Kasumi-1 (cell line): ENCODE measurements at places on chromosomes 6 and 20.
A peak's percentile ranks its signal among the peaks of the same experiment; 100 is the strongest.

- no peak for DNase-seq
Observed at GRCh38 chr20:57785720-57786119, 75.9 kb upstream of the PMEPA1 start.

- no peak for DNase-seq
Observed at GRCh38 chr20:18213002-18213401, 75.3 kb upstream of the ZNF133 start.

GRCh38 chr6:118881440-118882313, 12.3 kb upstream of the ASF1A start:
- no peak for DNase-seq

DNA sequence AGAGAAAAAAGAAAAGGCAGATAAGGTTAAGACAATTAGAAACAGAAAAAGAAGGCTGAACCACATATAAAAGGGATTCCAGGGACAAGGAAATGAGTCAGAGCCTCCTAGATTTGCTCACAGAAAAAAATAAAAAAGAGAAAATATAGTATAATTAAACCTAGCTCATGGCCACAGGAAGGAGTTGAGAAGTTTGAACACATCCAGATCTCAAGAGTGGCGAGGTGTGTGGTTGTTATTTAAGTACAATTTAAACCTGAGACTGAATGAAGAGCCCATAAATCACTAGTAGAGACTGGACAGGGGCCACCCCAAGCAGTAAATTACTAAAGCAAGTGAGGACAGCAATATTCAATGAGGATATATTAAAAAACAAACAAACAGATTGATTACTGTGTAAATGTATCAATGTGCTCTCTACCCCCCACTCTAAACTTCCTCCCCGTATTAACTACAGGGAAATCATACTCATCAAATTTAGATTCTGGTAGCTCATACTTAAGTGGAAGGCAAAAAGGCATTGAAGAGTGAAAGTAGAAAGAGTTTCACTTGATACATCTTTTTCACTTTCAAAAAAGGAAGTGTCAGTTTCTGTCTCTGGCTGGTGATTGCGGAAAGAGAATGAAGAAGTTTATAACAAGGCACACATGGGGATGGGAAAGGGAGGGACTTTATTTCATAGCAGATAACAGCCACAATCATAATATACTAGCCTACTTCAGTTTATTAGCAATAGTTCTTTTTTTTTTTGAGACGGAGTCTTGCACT, 49.3 kb upstream of the SCAF8 start:
- peak; percentile 77 for DNase-seq

- DNase-seq = no peak
Observed at GRCh38 chr20:36394340-36394965, 88.3 kb downstream of the DLGAP4 start.

DNA sequence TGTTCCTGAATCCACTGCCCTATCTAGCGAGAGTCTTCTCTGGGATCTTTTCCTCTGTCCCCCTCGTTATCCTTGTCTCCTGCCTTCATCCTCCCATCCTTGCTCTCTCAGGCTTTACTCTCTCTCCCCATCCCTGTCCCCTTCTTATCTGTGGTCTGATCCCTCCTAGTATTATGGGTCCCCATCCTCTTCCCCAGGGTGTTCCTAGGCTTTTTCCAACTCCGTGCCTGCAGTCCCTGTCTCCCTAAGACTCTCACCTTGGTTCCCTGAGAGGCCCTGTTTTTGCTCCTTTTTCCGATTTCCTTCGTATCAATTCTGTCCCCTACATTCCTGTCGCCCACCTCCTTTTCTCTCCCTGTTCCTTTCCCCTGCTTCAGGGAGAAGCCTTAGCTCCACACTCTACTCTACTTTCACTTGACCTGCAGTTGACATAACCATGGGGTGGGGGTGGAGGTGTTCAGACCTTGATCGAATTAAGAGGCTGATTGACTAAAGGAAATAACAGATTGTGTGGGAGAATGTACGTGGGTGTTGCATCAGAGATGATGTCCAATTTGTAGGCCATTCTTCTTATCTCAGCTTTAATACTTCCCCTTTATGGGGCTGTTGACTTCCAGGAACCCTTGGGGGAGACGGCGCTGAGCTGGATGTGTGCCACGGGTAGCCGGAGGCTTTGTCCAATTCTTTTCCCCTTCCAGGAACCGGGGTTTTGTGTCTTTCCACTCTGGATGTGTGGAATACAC, 905 bp downstream of the PPARD start:
- peak; percentile 46 for DNase-seq

GRCh38 chr20:46631212-46631869, 19.9 kb downstream of the SLC13A3 start:
- DNase-seq = no peak

DNA sequence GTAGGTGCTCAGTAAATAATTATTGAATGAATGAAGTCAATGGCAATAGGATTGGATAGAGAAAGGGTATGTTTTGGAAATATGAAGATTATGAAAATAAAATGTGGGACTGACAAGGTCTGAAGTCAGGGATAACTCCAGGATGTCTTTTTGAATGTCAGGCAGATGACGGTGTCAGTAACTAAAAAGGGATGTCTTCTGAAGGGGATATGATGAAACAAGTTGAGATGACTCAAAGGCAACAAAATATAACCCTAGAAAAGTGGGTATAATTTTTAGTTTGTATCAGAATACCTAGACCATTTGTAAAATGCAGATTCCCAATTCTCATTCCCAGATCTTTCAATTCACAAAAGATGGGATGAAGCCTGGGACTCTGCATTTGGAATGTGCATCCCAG, 257.3 kb upstream of the SGK1 start:
- no peak for DNase-seq

DNA sequence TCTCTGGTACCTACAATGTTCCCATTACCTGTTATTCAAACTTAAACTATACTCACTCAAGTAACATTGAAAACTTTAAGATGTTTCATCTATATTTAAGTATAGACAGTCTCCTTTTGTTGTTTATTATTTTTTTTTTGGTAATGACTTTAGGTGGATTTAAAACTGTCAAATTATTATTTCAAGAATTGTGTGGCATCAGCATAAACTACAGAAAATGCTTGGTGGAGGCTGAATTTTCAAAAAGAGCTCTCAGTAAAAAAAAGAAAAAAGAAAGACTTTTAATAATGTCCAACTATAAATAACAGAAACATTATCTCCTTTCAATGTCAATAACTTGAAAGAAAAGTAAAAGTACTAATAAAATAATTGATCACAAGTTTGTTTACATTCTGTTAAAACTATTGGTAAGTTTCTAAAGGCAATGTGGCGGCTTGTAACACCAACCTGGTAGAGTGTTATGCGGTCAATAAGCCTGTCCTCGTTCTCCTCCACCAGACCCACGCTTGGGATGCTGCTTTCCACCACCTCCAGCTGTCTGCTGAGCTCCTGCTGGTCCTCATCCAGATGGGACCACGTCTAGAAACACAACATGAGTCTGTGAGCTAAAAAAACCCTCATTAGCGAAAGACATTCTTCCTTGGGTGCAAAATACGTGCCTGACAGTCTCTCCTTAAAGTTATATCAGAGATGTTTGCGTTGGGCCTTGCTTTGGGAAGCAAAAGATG, 400.6 kb downstream of the SYNE1 start:
- DNase-seq = no peak

DNA sequence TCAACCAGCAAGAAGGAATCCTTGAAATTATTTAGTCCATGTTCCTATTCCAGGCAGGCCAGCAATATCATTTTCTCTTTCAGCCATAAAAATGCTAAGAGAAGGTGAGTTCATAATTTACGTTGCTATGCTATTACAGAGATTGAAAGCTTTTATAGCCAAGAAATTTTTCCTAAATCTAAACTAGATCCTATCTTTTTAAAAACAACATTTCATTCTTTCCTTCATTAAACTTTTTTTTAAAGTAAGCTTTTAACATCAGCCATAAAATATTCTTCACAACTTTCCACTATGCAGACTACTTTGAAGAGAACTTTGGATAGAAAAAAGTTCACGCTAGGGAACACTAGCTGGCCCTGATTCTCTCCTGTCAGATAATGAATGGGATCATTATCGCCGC, 159.8 kb downstream of the RPS12 start:
- DNase-seq = no peak

- DNase-seq = no peak
Observed at GRCh38 chr6:127247114-127248096, 19.3 kb upstream of the RNF146 start.

DNA sequence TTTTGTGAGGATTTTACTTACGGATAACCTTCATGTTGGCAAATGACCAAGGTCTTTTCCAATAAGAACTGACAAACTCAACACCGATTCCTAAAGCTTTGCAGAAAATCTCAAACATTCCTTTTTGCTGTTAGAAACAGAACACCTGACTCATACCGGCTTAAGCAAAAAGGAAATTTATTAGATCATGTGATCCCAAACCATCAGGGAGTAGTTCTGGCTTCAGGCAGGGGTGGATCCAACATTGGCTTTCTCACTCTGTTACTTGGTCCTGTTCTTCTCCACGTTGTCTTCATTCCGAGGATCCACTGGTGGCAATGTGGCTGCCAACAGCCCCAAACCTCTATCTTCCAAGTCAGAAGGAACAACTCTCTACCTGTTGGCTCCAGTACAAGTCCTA, 95.9 kb upstream of the PMEPA1 start:
- no peak for DNase-seq

DNA sequence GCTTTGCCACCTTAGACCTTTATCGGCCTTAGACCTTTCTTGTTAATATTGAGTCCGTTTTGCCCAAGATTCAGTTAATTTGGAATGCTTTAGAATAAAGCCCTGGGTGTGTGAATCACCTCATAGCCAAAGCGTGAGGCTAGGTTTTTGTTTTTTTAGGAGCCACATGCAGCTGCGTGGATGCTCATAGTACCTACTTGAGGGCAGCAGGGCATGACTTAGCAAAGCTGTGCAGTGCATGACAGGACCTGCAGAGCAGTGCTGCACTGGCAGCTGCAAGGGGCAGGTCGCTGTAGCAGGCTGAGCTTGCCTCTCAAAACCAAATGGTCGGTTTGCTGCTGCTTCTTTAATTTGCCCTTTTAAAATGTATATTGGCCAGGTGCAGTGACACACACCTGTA, 116.1 kb downstream of the JAG1 start:
- no peak for DNase-seq

GRCh38 chr6:134634966-134635365, 314.9 kb downstream of the ALDH8A1 start:
- peak; percentile 9 for DNase-seq

DNA sequence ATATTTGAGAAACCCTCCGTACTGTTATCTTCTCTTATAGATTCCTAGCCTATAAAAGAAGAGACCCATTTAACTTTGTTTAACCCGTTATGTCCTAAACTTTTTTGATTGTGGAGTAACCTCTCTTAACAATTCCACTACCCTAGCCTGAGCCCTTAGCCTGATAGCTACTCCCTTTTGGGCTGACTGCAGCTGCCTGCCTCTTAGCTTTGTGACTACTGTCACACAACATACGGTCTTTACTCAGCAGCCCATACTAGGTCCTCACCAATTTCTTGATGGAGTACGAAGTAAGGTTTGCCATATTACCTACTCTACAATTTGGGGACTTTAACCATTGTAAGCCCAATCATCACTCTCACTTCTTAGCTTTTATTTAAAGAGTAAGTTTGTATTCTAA, 72.7 kb downstream of the QRSL1 start:
- no peak for DNase-seq

DNA sequence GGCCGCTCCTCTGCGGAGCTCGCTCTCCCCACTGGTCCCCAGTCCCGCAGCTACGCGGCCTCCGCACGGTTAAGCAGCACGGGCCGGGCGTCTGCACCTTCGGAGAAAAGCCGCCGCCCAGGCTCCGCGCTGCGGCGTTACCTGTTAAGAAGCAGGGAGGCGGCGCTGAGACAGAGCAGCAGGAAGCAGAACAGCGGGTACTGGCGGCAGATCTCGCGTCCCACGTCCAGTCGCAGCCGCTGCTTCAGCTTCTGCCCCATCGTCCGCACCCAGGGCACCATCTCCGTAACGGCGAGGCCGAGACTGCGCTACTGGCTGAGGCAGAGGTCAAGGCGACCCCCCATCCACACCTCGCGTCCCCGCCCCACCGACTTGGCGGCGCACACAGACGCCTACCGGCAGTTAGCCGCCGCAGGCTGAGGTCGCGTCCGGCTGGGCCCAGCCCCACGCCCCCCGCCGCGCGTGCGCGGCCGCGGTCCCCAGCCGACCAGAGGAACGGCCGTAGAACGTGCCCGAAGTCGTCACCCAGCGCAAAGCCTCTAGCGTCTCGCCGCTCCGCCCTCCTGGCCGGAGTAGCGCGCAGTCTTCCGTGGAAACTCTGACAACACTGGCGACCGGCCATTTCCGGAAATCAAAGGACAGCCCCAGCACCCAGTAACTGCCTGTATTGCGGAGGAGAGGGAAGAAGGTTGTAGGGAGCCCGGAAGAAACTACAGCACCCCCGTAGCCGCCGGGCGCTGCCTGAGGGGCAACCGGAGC, at the start of gene SNX14:
Gene SNX14 (minus strand): TSS at position 421 of the 759 bp plus-strand sequence. CDS start 140 bp downstream, at position 281.
- DNase-seq = peak; percentile 90

DNA sequence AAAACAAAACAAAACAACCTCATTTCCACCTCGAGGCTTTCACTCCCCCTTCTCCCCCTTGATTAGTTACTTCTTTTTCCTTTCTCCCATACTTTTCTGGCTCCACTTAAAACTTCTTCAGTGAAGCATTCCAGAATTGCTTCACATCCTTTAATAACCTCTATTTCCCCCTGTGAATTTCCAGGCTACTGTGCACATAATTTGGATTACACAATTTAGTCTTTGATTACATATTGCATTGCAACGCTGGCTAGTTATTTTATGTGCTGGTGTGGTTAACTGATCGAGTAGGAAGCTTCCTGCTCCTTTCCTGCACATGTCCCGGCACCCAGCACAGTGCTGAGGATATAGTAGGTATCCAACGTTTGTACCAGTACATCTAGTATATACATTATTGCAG, 28.1 kb upstream of the EEF1E1 start:
- no peak for DNase-seq

GRCh38 chr20:18032977-18033892, 24.5 kb downstream of the OVOL2 start:
- DNase-seq = no peak

GRCh38 chr6:49890988-49891387, 24.7 kb upstream of the CRISP1 start:
- DNase-seq = no peak

DNA sequence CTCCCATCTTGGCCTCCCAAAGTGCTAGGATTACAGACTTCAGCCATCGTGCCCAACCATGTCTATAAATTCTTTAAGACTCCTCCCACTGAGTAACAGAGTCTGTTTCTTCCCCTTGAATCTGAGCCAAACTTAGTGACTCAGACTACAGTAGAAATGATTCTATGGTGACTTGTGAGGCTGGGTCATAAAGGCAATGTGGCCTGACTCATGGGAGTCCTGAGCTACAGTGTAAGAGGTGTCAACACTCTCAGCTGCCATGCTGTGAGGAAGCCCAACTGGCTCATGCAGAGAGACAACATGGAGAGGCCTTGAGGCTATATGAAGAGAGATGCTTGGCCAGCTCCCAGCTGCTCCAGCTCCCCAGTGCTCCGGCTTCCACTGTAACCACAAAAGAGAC, 5.2 kb upstream of the NRSN2 start:
- DNase-seq = peak; percentile 29

- DNase-seq = no peak
Observed at GRCh38 chr6:53361549-53362031, 12.8 kb upstream of the ELOVL5 start.

DNA sequence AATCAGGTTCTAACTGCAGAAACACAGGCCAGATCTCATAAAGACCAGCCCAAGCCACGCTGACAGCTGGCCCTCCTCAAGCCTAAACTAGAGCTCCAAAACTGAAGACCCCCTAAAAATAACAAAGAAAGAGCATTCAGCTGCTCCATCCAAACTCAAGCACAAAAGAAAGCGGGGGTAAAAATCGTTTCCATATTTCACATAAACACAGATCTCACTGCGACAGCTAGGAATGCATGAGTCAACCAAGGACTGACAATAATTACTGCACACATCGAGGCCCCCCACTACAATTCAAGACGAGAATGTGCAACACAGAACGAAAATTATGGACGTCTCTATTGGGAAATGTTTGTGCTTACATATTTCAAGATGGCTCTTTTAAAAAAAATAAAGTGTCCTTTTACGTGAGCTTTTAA, 31.1 kb downstream of the CNKSR3 start:
- DNase-seq = no peak
